Midbrain (tissue), 1 donor: ENCODE measurements at places on chromosomes 7 and 10.
A peak's percentile ranks its signal among the peaks of the same experiment; 100 is the strongest.

- DNase-seq, result no peak
Measured at GRCh38 chr7:143040209-143040715, 11.9 kb upstream of the OR6V1 start.

DNA sequence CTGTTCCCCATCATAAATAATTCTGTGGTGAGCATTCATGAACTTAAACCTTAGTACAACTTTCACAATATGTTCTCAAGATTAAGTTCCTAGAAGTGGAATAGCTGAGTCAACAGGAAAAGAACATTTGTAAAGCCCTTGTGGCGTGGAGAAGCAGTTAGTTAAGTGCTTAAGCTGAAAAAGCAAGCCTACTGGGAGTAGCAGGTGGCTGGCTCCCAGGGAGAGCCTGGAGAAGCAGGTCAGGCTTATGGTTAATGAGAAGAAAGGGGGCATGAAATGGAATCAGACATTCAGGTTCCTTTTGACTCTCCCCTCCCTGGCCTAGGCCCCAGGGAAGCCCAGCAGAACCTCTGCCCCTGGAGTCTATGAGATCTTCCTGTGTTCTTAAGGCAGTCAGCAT, 35.3 kb downstream of the VSTM4 start:
- peak; percentile 6 for DNase-seq

GRCh38 chr10:60388116-60388625, 1.5 kb downstream of the ANK3 start:
- DNase-seq, result no peak

DNA sequence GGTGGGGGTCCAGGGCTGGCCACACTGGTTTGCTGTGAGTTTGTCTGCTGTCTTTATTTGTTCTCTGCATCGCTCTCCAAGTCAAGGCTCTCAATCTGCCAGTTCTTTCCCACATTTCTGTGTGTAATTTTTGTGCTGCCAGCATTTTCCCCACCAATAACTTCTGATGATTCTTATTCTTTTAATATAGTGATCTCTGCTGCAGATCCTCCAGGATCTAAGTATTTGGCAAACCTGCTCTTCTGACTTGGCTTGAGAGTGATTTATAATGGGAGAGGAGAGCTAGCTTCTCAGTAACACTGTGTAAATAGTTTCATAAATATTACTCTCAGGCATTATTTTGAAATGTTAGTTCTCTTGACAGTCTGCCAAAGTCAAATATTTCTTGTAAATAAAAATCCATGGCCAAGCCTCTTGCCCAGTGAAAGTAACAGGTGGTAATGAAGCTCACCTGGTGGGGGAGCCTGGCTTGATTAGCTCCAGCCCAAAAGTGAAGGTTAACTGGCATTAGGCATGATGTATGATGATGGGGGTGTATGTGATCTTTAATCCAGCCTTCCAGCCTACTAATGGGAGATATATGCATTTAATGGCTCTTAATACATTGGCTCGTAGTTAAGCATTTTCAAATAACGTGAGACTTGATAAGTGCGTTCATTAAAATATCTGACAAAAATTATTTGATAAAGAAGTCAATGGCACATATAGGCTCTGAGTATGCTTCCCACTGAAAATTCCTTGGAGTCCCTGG, 1055.9 kb downstream of the KCNMA1 start:
- no peak for DNase-seq

DNA sequence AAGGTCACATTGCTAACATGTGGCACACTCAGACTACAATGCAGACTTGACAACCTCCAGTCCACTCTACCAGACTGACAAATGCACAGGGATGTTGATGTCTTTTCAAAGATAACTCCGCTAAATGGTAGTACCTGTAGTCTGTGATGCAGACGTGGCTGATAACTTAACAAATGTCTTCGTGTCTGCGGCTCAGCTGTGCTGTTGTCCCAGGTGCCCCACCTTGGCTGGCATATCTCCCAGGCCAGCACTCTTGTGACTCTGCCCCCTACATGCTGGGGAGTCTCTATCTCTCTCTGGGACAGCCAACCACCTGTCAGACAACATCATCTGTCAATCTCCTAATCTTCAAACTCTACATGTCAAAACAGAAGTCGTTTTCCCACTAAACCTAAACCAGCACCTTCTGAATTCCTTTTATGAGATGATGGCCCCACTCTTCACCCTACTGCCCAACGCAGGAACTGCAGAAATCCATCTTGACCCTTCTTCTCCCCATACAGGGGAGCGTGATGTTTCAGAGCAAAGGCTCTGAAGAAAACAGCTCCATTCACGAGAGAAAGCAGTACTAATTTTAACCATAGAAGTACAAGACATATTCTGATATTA, 156.4 kb downstream of the USP6NL start:
- DNase-seq, result no peak

- no peak for DNase-seq
Measured at GRCh38 chr7:122588621-122589020, 110.3 kb downstream of the RNF133 start.

DNA sequence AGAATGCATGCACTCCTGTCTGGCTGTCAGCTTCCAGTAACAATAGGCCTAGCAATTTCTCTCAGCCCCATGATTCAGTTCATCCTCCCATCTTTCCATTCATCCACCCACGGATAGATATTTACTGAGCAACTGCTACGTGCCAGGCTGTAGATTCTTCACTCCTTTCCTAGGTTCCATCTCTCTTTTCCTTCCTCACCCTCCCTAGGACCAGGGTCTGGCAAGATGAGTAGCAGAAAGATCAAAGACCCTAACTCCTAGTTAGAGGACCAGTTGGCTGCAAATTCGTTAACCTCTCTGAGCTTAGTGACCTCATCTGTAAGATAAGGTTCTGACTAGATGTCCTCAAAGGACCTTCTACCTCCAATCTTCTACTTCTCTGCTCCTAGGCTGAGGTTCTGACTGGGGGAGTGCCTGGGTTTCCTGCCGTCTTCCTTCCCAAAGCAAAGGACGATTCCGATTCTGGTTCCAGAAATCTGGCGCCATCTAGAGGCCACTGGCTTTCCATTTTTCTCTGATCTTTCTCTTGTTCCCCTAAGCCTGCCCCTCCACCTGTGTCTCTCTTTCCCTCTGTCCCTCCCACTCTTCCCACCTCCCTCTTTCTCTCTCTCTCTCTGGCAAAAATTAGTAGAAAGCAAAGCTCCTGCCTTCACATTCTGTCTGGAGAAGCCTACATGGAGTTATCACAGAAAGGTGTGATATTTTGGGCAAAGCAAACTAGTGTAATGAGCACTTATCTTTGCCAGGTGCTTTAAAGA, 26.2 kb downstream of the TBATA start:
- DNase-seq, result peak; percentile 80
